ENCODE measurements at places on chromosomes 5 and 9.
A peak's percentile ranks its signal among the peaks of the same experiment; 100 is the strongest.

DNA sequence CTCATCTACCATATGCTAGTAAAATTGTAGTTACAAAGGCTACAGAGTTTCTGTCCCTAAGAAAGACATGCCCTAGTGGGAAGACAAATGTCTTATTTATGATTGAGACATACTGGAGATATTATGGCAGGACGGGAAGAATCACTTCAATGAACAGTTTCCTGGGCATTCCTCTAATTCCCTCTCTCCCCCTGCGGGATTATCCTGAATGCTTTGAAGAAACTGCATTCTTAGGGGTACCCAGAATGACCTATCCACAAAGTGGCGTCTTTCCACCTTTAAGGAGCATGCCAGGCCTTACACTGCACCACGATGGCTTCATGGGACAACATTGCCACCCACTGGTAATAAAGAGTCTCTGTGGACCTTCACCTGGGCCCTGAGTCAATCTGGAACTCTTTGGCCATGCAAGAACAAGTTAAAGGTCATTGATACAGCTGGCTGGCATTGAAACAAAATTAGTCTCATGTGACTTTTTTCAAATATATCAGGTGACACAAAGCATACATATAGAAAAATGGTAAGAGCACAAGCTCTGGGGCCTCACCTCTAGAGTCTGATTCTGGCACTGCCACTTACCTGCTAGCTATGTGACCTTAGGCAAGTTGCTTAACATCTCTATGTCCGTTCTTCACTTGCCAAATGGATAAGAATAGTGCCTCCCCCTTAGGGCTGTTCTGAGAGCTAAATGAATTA, 32.0 kb downstream of the ANKRD55 start:
- no peak for DNase-seq

- DNase-seq, result peak; percentile 21
These were observed 118.1 kb downstream of the DPYSL3 start for GRCh38 chr5:147391781-147392180.

- no peak for DNase-seq
These were observed 2.0 kb downstream of the RORB start for GRCh38 chr9:74499111-74499601.

GRCh38 chr5:149094996-149095395, 32.1 kb upstream of the SH3TC2 start:
- DNase-seq, result no peak

DNA sequence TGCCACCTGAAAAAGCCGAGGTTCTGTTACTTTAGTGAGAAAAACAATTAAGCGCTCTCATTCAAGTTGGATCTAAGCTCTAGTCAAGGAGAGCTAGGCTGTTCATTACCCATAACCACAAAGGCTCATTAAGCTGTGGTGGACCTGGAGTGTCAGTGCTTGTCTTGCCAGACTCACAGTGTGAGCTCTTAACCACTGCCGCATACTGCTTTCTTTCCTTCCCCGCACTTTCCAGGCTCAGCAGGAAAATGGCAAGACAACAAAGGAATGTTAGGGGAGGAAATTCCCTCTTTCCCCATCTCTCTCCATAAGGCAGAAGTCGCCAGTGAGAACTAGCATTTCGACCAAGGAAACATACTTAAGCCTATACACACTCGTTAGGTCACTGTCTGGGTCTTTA, 467.3 kb downstream of the ENC1 start:
- DNase-seq, result no peak

DNA sequence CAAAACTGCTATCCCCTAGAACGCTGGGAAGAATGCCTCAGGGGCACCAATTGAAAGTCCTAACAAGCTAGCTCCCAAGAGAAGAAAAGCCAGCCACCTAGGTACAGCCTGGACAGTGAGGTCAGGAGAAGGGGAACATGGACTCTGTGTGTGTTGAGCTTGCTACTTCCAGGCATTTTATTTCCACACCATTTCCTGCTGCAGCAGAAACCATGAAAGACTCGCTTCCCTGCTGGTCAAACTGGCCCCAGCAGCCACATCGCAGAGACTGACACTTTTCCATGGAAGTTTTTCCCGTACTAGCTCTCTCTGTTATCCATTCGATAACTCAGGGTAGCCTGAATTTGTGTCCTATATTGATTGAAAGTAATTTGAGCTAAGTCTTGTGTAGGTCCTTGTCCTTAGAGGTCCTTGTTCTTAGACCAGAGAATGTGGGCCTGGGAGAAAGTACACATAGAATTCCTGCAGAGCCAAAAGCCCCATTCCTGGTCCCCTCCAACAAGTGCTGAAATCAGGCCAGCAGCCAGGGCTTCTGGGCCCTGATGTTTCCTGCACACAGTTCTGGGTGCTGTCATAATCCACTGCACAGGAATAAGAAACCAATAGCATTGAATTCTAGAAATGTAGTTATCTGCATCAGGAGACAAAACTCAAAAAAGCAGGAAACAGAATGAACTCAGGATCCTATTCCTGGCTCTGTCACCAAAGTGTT, 96.6 kb downstream of the BRINP1 start:
- DNase-seq, result no peak

- DNase-seq, result no peak
These were observed 261.5 kb downstream of the CEMIP2 start for GRCh38 chr9:71506821-71507220.

DNA sequence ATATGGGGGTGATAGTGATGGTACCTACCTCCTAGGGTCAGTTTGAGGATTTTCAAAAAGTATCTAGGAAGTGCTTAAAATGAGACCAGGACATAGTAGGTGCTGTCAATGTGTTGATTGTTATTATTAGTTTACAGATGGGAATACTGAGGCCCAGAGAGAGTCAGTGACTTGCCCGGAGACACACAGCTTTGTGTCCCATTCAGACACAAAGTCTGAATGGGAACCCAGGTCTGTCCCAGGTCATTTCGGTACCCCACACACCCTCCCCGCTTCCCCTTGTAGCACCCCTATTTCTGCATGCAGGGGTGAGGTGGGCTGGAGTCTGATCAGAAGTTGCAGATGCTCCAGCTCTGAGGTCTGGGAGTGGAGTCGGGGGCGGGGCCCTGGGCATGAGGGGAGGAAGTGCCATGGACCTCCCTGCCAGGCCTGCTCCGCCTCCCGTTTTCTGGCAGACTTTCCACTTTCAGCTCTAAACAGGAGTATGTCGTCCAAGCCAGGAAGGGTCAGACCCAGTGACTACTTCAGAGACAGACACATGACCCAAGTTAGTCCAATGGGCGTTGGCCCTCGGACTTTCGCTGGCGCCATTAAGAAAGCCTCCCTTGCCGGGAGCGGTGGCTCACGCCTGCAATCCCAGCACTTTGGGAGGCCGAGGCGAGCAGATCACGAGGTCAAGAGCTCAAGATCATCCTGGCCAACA, 3.2 kb upstream of the DBN1 start:
- no peak for DNase-seq

- DNase-seq, result no peak
These were observed 652.0 kb downstream of the MTRR start for GRCh38 chr5:8520917-8521316.

- DNase-seq, result no peak
These were observed 40.4 kb downstream of the ZDHHC21 start for GRCh38 chr9:14652729-14653377.

- peak; percentile 37 for DNase-seq
These were observed 1.4 kb upstream of the SPAAR start for GRCh38 chr9:35907711-35908503.

DNA sequence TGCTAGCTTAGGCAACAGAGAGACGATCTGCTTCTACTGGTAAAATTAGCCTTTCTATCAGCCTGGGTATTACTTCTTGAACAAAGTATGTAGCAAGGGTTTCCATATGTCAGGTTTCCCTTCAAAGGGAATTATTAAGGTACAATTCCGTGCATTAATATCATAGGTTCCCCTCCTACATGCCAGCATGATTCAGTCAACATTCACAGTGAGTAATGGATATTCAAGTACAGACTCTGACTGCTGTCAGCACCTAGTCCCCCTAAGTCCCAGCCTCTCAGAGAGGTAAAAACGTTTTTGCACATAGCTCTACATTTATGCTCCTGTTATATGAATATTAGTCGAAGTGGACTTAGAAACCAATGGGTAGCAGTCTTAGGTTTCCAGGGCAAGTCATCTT, 322.4 kb upstream of the CCNG1 start:
- no peak for DNase-seq

- DNase-seq, result no peak
These were observed 1363.9 kb downstream of the MAT2B start for GRCh38 chr5:164869325-164869724.

DNA sequence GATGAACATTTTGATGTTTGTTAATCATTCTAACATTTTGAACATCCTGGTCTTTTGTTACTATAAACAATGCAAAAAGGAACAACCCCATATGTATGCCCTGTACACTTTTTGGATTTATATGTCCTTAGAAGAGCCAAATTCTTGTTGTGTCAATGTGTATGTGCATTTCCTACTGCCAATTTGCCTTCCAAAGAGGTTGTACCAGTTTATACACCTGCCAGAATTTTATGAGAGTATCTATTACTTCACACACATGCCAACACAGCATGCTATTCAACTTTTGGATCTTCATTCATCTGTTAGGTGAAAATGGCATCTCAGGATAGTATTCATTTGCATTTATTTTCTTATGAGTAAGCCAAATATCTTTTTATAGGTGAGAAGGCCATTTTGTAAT, 162.0 kb upstream of the SEMA6A start:
- no peak for DNase-seq

GRCh38 chr9:92740446-92740961, 24.1 kb downstream of the BICD2 start:
- no peak for DNase-seq

- DNase-seq, result no peak
These were observed 337.9 kb upstream of the RFX3 start for GRCh38 chr9:3863686-3864085.

DNA sequence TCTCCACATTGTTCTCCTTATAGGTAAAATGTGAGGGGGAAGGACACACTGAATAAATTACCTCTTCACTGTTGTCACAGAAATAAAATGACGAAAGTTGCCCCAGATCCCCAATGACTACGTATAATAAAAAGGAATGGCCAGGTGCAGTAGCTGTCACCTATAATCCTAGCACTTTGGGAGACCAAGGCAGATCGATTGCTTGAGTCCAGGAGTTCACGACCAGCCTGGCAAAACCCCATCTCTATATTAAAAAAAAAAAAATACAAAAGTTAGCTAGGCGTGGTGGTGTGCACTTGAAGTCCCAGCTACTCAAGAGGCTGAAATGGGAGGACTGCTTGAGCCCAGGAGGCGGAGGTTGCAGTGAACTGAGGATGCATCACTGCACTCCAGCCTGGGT, 82.2 kb upstream of the APC start:
- no peak for DNase-seq

- DNase-seq, result no peak
These were observed 40.0 kb downstream of the GAS1 start for GRCh38 chr9:86907346-86907745.

DNA sequence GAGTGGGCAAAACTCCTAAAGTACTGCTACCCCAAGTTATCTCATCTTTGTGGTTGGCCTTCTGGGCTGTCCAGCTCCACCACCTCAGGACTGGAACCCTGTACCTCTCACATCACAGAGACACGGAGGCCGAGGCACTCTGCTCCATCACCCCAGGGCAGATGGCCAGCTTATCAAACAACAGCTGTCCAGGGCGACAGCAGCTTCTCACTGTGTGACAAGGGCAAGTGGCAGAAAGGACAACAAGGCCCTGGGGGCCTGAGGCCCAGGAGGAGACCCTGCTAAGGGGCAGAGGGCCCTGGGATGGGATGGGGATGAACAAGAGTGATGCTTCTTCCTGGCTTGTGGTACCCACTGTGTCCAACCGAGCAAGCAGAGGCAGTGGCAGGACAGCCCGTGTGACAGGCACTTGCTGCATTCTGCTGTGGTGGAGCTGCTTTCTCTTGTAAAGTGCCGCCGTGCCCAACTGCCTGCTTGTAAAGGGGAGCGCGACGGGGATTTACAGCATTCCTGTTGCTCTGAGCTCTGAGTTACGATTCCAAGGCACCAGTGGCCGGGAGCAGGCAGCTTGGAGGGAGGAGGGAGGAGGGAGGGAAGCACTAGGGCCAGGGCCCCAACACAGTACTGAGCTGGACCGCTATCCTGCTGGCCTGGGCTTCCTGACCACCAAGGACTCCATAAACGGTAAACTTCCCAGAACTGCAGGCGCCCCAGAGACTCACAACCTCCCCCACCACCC, 71.2 kb downstream of the SHB start:
- DNase-seq, result no peak
